ENCODE measurements at places on chromosomes 12 and 14.

- DNase-seq: no peak
Measured at GRCh38 chr14:30915596-30915995, 41.2 kb downstream of the COCH start.

DNA sequence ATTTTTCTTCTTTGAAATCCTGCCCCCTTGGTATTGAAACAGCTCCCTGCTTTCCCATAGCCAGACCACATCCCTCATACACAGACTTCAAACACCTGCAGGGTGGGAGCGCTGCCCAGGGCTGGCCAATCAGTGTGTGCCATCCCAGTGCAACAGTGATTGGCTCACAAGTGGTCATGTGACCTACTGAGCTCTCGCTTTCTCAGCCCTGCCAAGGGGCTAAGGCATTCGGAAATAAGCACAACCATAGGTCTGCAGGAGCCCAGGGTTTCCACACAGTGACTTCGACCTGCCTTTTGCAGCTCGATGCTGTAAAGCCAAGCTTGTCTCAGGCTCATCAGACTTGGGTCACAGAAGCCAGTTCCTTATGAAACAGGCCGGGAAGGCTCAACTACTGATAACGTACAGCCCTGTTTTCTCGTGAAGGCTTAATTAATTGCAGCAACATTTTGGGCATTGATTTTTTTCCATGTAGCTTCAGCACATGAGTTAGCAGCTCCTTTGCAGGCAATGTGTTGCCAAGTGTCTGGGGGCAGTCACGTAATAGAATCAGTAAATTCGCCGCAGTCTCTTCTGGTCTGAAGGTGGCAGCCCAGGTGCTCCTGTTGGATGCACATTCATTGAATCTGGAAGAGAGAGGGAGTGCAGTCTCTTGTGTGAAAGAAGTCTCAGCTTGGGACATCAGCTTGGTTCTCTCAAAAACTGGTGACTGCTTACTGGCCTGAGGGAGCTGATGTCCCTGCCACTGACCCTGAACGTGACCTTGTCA is 1091.8 kb downstream of the AACS start:
- DNase-seq: no peak

- DNase-seq: no peak
Measured at GRCh38 chr12:57883700-57884099, 37.2 kb upstream of the CTDSP2 start.

DNA sequence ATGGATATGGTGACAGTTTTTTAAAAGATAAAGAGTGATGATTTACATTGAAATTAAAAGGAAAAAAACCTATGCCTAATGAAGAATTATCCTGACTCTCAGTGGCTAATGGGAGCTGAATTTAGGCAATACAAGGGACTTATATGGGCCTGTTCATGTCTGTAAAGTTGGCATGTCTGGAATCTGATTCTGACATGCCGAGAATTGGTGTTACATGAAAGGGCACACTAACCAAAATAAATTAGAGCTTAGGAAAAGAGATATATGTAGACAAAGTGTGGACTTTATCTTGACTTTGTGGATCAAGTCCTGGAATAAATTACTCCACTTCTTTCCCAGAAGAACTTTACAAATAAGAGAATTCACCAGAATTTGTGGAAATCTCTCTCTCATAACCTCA is 1.1 kb downstream of the TDG start:
- DNase-seq: no peak

GRCh38 chr14:58272588-58273372 is 25.6 kb upstream of the ARID4A start:
- DNase-seq: peak; percentile 77

GRCh38 chr12:72010356-72010755 is 71.7 kb downstream of the TPH2 start:
- no peak for DNase-seq

- DNase-seq: no peak
Measured at GRCh38 chr12:52920937-52921336, 16.1 kb upstream of the KRT8 start.

DNA sequence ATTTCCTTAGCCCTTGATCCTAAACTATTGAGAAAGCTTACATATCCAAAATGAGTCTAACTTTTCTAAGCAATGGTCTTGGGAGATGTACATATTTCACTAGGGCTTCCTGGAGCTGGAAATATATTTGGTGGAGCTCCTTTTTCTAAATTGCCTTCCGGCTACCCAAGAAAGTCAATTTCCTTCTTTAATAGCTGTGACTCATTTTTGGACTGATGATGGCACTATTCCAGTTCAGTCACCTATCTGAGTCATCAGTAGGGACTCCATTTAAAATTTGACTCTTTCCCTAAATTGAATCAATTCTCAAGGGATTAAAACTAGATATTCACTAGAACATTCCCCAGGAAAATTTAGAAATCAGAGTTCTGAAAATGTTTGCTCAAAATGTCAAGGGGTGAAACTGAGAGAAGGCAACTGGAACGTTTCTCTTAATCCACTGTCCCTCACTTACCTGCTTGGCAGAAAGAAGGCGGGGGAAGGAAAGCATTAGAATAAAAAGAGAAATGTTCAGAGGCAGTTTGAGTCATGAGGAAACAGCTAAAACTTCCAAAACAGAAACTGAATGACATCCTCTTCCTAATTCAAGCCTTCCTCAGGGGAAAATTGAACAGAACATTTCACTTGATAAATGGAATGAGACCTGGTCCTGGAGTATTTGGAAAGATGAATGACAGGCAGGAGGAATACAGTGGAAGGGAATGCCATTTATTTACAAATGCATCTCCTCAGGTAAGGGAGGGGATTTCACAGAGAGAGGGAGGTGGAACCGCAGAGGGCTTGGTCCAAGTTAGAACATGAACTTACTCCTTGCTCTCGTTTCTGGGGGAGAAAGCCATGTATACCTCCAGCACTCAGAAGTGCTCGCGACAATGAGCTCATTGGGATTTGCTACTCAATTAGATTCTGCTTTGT is 91.2 kb downstream of the RGS6 start:
- DNase-seq: no peak

DNA sequence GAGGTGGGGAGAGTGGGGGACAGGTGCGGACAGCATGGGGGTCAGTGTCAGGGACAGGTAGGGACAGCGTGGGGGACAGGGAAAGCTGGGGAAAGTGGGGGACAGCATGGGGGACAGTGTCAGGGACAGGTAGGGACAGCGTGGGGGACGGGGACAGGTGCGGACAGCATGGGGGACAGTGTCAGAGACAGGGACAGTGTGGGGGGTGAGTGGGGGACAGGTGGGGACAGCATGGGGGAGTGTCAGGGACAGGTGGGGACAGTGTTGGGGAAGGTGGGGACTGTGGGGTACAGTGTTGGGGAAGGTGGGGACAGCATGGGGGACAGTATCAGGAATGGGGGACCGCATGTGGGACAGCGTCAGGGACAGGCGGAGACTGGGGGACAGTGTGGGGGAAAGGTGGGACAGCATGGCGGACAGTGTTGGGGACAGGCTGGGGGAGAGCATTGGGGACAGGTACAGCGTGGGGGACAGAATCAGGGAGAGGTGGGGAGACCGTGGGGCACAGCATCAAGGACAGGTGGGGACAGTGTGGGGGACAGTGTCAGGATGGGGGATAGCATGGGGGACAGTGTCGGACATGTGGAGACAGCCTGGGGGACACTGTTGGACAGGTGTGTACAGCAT is 96.1 kb downstream of the TMEM121 start:
- DNase-seq: no peak

GRCh38 chr12:94254270-94254669 is 105.9 kb downstream of the PLXNC1 start:
- DNase-seq: no peak

DNA sequence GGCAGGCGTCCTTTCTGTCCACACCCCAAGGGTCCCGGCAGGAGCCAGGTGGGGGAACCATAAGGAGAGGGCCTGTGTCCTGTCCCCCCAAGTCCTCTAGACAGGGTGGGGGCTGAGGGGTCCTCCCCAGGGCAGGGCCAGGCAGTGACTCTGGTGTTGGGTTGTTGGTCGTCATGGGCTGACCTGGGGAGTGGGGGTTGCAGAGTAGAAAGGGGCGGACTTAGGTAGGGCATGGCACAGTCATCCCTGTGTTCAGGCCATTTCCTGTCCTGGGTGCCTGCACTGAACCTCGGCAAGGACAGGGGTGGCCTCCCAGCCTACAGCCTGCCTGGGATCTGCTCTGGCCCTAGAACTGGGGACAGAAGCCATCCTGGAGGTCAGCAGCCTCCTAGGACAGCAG is 356.2 kb downstream of the TMEM121 start:
- peak; percentile 14 for DNase-seq

DNA sequence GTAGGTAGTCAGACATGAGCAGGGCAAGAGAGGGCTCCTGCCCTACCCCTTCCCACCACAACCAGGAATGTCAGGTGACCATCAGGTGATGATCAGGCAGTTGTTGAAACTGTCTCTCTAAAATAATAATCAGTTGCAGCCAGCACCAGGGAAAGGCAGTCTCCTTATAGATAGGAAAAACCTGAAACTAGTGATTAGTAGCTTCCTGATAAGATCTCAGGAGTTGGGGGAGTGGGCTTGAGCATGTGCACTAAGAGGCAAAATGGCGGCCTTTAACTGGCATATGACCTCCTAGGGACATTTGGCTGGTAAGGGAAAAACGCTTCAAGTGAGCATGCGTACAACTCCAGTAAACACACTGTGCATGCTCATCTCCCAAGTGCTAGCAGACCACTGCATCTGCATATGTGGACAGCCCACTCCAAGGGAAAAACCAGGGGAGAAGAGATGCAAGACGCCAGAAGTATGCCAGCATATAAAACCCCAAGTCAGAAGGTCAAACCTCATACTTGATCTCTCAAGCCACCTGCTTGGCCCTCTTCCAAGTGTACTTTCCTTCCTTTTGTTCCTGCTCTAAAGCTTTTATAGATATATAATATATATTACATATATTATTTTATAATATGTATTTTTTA is 37.1 kb downstream of the TGFB3 start:
- no peak for DNase-seq

DNA sequence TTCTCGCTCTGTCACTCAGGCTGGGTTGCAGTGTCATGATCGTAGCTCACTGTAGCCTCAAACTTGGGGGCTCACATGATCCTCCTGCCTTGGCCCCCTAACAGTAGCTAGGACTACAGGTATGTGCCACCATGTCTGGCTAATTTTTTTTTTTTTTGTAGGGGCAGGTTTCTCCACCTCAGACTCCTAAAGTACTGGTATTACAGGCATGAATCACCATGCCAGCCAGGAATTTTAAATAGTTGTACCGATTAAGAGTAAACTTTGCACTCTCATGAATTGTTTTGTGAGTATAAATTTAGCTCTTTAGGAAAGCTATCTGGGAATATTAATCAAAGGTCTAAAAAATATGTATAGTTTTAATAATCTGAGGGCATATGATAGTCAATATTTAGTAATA is 25.5 kb downstream of the YEATS4 start:
- no peak for DNase-seq

GRCh38 chr12:112584266-112584722 is 165.5 kb downstream of the PTPN11 start:
- no peak for DNase-seq

DNA sequence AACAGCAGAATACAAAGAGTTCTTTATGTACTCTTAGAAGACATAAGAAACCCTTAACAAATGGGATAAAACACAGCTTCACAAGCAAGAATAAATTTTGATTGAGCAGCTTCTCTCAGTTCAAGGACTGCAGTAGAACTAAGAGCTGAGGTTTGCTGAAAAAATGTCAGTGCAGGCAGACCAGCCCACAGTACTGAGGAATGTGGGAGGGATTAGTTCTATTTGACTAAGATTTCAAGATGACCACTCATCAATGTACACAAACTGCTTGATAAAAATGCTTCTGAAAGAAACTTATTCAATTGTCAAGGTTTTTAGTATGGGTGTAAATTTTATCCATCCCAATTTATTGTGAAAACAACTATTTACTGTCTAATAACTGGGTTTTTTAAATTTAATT is 138.4 kb downstream of the SEC23A start:
- no peak for DNase-seq

DNA sequence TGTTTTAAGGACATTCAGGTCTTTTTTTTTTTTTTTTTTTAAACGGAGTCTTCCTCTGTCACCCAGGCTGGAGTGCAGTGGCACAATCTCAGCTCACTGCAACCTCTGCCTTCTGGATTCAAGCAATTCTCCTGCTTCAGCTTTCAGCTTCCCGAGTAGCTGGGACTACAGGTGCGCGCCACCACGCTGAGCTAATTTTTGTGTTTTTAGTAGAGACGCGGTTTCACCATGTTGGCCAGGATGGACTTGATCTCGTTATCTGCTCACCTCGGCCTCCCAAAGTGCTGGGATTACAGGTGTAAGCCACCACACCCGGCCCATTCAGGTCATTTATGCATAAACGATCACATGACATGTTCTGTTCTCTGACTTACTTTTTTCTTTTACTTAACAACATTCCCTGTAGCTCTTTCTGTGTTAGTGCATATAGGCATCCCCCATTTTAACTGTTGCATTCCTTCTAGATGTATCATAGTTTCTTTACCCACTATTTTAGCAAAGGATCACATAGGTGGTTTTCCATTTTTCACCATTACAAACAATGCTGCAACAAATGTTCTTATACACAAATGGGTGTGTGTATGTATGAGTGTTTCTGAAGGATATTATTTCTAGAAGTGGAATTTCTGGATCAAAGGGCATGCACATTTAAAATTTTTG is 74.2 kb downstream of the ARF6 start:
- DNase-seq: no peak

- DNase-seq: no peak
Measured at GRCh38 chr14:89915114-89915878, 39.2 kb downstream of the EFCAB11 start.

DNA sequence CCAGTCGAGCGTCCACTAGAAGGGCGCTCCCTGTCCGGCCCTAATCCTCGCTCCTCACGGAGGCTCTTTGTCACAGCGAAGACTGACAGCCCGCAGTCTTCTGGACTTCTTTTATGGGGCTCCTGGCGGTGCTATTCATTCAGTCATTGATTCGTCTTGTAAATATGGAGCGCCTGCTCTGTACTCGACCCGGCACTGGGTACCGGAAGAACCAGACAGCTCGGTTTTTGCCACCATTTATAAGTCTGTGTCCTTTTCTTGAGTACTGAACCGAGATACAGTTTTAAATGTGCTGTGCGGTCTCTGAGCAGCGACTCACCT is 570 bp downstream of the DMAC2L start:
- DNase-seq: no peak

DNA sequence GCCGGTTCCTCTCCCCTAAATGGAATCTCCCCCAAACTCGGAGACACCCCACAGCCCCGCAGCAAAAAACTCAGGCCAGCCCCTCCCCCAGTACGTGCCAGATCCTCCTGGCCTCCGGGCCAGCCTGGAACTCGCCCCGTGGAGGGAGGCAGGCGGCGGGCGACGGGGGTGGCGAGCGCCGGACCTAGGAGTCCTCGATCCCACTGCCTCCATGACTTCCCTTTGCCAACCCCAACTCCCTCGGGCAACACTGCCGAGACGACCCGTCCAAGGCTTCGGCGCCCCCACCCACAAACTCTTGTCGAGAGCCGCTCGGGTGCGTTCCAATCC is 400 bp downstream of the ADCY6 start:
- DNase-seq: peak; percentile 87

GRCh38 chr12:120940006-120940405 is 35.8 kb upstream of the SPPL3 start:
- no peak for DNase-seq

Measured in upper lobe of left lung (tissue), 6 donors.